ENCODE measurements at places on chromosomes 5 and 9.

DNA sequence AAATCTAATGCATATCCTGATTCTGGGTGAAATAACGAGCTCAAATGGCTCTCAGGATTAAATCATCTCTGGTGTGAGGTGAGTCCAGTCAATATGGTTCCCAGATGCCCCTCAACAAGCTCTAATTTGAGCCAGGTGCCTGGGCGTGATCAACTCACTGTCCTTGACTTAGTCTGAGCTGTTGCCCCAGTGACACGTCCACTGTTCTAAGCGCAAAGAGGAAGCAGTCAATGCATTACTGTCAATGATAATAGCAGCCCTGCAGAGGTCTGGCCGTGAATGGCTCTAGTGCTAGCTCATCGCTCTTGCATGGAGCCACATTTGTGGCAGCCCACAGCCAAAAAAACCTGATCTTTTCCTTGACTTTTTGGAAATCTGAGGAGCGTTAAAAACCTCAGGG, 128.6 kb upstream of the EFNA5 start:
- no peak for DNase-seq

DNA sequence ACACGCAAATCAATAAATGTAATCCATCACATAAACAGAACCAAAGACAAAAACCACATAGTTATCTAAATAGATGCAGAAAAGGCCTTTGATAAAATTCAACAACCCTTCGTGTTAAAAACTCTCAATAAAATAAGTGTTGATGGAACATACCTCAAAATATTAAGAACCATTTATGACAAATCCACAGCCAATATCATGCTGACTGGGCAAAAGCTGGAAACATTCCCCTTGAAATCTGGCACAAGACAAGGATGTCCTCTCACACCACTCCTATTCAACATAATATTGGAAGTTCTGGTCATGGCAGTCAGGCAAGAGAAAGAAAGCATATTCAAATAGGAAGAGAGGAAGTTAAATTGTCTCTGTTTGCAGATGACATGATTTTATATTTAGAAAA, 1946.3 kb upstream of the CDH9 start:
- DNase-seq, result no peak

GRCh38 chr5:35242702-35243258, 12.5 kb upstream of the PRLR start:
- DNase-seq, result no peak

GRCh38 chr5:141958546-141959172, 657 bp upstream of the PCDH12 start:
- no peak for DNase-seq

DNA sequence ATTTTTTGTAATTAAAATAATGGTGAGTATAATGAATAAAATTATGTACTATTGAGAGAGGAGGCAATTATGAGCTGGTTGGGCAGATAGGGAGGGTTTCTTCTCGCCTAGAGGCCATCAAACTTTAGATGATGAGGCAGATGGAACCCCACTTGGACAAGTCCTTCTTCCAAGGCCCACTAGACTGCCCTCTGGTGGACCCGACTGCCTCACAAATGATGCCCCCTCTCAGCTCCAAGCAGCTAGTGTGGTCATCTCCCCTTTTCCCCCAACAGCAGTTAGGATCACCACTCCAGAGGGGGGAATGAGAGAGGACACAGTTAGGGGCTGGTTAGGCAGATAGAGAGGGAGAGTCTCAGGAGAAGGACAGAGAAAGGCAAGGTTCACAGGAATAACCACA, 348.0 kb upstream of the CDH18 start:
- no peak for DNase-seq

- no peak for DNase-seq
Measured at GRCh38 chr5:78405829-78406750, 45.7 kb downstream of the SCAMP1 start.

DNA sequence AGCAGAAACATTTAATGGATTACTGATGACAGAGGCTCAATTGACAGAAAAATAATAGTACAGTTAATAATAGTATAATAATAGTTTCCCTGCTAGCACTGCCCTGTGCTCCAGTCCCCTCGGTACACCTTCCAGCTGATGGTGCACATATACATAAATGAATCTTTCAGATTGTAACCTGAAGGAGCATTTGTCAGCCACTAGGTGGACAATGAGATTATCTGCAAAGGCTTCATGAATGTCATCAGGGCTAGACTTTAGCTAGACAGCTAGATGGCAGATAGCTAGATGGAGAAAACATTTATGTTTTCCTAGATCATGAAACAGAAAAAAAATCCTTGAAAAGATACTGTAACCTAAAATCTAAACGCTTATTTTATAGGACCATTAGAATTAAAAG, 304.4 kb upstream of the SMC2 start:
- no peak for DNase-seq

DNA sequence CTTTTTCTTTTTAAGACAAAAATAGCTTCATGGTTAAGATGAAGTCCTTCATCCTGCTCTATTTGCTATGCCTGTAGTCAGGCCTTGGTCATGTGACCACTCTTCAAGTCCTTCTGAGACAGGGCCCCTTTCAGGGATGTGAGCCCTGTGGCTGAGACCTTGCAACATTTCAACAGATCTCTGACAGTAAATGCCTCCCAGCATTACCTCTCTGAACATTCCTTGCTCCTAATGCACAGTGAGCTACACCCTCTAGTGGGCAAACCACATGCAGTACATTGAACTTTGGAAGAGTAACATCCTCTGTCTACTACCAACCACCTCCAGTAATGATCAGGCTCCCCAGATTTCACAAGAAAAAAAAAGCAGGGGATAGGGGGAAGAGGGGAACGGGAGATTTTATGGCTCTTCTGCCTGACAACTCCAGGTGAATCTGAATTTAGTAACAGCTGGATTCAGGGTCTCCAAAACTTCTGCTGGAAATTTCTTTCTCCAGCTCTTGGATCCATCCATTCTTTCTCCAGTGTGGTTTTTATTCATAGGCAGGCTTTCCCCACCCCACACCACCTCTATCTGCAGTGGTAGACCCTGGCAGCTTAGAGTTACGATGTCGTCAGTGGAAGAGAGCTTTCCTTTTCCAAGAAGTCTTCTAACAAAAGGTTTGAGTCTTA, 8.9 kb upstream of the FBXO38 start:
- DNase-seq, result no peak

DNA sequence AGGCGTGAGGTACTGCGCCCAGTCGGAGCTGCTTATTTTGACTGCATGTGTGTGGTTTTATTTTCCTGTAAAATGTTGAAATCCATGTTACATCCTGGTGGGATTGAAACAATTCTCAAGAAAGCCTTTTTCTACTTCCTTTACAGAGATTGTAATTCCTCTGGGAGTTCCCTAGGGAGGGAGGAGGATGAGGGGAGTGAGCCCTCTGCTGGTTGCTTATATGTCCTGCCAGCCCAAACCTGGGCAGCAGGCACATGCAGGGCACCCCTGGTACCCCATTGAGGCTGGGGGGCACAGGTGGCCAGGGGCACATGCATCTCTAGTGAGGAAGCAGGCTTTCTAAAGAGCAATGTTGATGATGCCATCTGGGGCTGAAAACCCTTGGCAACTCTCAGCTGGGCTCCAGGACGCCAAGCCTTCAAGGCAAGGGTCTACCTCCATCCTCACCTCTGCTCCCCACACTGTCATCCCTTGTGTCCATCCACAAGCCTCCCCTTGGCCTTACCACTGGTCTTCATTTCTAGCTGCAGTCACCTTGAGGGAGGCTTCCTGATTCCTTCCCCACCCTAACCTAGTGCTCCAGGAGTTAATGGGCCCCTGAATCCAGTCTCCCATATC, 84.7 kb upstream of the TNFSF8 start:
- DNase-seq, result no peak

DNA sequence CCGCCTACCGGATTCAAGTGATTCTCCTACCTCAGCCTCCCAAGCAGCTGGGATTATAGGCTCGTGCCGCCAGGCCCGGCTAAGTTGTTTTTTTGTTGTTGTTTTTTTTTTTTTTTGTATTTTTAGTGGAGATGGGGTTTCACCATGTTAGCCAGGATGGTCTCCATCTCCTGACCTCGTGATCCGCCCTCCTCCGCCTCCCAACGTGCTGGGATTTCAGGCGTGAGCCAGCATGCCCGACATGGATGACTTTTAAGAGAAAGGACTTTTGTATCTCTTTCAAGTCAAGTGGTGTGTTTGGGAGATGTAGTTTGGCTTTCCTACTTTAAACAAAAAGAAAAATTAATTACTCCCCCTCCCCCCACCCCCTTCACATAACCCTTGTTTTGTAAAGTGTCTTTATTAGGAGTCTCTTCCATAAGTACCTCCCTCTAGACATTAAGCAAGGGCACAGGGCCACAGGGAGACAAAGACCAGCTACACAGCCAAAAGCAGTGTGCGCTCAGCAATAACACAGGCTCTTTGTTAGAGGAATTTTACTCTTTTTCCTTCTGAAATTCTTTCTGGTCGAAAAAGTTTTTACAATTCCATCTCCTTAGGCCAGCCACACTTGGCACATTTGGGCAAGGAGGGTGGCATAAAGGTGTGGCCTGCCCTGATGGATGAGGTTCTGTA, 31.2 kb downstream of the JAKMIP2 start:
- DNase-seq, result no peak
